Fibroblast of gingiva (primary cell): ENCODE measurements at places on chromosomes 7 and 10.

- peak; percentile 72 for DNase-seq
These were observed 15.7 kb upstream of the ITIH2 start for GRCh38 chr10:7687228-7687907.

DNA sequence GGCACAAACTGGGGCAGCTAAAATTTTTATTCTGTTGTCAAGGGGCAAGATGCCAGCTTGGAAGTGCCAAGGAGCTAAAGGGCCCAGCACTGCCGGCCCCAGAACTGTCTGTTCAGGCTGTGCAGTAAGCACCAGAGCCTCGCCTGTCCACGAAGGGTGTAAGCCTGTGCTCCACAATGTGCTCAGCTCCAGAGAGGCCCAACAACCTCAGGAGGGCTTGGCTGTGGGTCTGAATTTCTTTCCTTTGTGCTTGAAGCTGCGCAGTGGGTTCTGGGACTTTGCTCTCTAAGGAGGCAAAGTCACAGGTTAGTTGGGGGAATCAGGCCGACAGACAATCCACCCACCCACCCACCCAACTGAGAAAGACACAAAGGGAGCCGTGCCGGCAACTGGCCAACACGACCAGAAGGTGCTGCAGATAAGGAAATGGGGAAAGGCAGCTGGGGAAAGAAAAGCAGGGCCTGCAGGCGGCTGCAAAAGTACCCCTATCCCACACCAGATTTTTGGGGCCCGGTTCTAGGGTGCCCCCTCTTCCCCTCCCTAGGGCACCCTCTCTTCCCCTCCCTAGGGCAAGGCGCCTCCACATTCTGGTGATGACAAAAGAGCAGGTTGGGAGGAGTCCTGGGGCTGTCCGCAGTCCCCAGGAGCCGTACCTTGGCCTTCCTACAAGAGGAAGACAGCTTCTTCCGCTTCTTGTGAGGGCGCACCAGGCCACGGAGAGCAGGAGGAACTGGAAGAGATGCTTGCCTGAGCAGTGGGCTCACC is 7.7 kb downstream of the DDX56 start:
- no peak for DNase-seq

- peak; percentile 54 for DNase-seq
These were observed 117.7 kb downstream of the CCNY start for GRCh38 chr10:35453855-35454532.

- no peak for DNase-seq
These were observed 209.2 kb downstream of the SNX10 start for GRCh38 chr7:26500749-26501352.

- DNase-seq = no peak
These were observed 59.1 kb downstream of the JAZF1 start for GRCh38 chr7:28121496-28121895.

- no peak for DNase-seq
These were observed 129.7 kb downstream of the MARCHF5 start for GRCh38 chr10:92420546-92421275.

DNA sequence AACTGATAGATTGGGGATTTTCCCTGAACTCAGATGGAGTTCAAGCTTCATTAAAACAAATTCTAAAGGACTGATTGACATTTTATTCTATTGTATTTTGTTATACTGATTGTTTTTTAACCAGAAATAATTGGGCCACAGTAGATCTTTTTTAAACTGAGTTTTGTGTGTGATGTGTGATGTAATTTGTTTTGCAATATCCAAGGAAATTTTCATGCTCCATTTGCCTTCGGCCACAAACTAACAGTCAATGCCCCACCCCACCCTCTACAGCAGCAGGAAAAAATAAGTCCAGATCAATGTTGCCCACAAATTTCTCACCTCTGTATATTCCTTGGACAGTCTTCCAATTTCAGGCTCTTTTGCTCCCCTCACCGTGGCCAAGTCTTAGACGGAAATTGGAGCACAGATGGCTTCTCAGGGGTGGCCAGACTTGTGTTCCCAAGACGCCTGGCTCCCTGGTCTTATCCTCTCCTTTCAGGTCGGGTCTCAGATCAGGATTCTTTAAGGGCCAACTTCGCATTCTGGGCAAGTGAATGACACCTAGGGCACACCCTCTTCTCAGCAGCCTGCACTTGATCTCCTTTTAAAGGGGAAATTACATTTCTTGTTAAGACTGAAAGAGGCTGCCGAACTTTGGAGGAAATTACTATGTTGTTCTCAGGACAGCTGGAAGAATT is at the start of gene SVOPL:
Gene SVOPL (minus strand): TSS at position 506 of the 680 bp plus-strand sequence. CDS start 22,317 bp downstream, outside the sequence.
- no peak for DNase-seq

- no peak for DNase-seq
These were observed 69.5 kb upstream of the GDF10 start for GRCh38 chr10:47230482-47230881.

- DNase-seq = no peak
These were observed 76.4 kb downstream of the RELN start for GRCh38 chr7:103912891-103913605.

- no peak for DNase-seq
These were observed 173.9 kb upstream of the SLC25A13 start for GRCh38 chr7:96495751-96496216.

- no peak for DNase-seq
These were observed 346.3 kb upstream of the ADARB2 start for GRCh38 chr10:2083591-2083990.

GRCh38 chr10:32148864-32149251 is 92.6 kb upstream of the KIF5B start:
- DNase-seq = no peak

GRCh38 chr10:113897693-113898618 is 43.5 kb downstream of the NHLRC2 start:
- DNase-seq = no peak

DNA sequence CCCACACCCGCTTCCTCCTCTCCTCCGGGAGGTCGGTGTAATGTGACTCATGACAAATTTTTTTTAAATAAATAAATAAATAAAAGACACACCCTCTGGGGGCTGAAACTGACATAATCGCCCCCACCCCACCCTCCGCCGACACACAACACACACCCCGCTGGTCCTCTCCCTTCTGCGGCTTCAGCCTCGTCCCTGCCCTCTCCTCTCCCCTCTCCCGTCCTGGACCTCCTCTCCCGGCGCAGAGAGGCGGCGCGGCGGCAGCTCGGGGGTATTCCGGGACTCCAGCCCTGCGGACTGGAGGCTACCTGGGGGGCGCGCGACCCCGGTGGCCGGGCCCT is 686 bp downstream of the ABI1 start:
- DNase-seq = peak; percentile 71

DNA sequence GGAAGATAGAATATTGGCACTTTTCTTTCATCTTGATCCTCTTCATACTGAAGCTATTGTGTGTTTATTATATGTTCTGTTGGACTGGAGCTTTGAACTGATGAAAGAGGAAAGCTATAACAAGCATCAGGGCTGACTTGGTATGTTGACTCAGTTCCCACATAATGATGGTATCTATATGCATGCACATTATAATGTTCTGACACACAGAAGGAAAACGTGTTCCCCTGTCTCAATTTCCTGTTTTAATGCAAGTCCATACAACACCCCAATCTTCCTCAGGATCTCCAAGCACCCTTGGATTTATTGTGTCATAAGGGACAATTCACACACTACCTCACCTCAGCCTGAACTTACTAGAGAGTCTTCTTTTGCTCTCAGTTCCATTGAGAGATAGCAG is 8.3 kb upstream of the WASL start:
- no peak for DNase-seq

DNA sequence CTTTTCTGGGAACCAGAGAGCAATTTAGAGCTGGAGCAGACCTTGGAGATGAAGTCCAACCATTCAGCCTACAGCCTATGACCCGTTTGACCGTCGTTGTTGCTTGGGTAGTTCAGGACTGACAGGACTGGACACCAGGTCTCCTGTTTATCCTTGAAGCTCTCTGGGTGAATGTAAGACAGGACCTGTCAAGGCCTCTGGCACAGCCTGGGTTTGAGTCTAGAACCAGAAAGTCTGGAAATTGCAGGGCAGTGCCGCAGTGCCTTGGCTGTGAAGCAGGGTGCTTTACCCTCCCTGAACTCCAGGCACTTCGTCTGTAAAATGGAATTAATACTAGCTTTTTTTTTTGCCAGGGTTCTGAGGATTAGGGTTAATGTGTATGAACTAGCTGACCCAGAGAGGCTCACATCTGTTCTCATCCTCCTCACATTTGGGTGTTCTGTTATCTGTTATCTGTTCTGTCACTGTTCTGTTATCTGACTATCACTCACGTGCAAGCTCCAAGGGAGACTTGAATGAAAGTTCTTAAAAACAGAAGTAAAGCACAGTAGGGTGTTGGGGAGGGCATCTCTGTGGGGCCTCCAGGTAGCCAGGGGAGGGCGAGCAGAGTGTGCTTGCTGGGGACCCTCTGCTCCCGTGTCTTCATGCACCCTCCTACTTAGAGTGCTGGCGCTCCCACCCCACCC is 9.9 kb downstream of the BLVRA start:
- no peak for DNase-seq

DNA sequence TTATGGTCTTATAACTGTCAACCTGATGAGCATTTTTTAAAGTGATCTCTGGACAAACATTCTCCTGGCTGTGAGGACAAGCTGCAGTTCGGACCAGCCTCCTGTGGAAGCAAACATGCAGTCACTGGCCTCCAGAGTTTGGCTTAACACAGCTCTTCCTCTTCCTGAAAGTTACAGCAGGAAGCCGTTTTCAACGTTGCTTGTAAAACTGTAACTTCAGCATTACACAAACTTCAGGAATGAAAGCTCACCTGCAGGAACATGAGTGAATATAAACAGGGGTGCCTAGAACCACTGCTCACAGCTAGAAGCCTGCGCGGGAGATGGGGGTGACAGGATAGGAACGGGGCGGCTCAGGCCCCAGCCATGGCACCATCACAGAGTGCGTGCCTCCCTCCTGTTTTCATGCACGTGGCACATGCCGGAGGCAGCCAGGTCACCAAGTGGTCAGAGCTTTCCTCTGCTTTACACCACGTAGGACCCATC is 292.9 kb upstream of the PITRM1 start:
- no peak for DNase-seq

DNA sequence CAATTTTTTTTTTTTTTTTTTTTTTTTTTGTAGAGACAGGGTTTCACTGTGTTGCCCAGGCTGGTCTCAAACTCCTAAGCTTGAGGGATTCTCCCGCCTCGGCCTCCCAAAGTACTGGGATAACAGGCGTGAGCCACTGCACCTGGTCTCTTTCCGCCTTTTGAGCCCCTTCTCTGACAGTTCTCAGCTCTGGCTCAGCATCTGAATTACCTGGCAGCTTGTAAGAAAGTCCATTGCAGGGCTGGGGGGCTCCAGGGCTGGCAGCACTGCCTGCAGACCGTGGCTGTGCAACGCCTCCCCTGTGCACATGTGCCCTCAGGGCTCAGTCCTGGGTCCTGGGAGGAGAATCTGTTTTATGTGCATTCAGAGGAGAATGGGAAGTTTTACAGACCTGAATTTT is 37.6 kb downstream of the VWA2 start:
- DNase-seq = no peak

GRCh38 chr7:102046373-102047117 is 229.1 kb downstream of the CUX1 start:
- DNase-seq = no peak

- no peak for DNase-seq
These were observed 30.0 kb downstream of the ELFN1 start for GRCh38 chr7:1700086-1700485.

- DNase-seq = peak; percentile 73
These were observed 110.1 kb downstream of the SNX13 start for GRCh38 chr7:17830206-17830605.

GRCh38 chr7:50962281-50962883 is 179.7 kb upstream of the GRB10 start:
- no peak for DNase-seq

DNA sequence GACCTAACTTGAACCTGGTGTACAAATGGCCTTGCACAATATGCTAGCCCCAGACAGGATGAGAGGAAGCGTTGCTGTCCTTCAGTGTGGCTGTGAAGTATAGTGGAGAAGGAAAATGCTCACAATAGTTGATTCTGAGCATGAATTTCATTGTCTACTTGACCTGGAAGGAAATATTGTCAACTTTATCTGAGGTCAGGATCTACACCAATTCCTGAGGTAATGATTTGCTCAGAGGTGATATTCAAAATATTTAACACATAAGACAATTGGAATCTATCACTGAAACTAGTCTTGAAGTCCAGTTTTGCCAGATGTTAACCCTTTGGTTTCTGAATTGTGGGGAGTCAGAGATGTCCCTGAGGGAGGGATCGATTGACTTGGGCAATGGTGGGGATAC is 20.9 kb upstream of the ICA1 start:
- DNase-seq = no peak

DNA sequence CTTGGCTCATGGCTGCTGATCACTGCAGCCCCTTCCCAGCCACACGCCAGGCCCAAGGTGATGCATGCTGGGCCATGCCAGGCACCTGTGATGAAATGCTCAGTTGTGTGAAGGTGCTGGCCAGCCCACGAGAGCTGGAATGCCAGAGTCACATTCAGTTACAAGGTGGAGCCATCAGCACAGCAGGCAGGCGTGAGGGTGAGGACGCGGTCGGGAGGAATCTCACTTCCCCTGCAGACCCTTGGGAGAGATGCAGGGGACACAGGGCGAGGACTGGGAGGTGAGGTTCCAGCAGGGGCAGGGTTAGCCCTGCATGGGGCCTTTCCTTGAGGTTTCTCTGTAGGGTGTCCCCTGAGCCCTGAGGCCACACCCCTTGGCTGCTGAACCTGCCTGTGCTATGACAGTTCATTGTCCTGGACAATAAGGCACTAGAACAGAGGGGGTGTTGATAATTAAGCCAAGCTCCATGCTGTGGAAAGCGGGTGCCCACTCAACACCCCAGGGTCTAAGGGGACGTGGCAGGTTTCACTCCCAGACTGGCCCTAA is 82.4 kb downstream of the ADARB2 start:
- DNase-seq = no peak

DNA sequence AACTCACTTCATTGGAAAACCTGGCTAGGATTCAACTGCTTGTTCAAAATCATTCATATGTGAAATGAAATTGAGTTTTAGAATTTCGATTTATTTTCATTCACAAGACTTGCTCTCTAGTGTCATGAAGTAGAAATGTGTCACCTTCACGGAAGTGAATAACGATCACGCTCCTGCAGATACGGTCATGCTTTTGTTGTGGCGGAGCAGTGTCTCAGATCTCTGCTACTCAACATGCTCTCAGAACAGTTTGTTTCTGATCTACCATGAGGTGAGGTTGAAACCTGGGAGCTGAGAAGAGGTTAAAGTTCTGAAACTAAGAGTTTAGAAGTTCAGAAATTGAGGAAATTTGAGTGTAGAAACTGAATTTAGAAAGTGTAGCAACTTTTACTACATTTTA is 13.8 kb upstream of the PITRM1 start:
- no peak for DNase-seq

GRCh38 chr7:132511921-132512320 is 64.3 kb downstream of the PLXNA4 start:
- DNase-seq = no peak

GRCh38 chr7:115558161-115558560 is 472.4 kb downstream of the TFEC start:
- peak; percentile 84 for DNase-seq

DNA sequence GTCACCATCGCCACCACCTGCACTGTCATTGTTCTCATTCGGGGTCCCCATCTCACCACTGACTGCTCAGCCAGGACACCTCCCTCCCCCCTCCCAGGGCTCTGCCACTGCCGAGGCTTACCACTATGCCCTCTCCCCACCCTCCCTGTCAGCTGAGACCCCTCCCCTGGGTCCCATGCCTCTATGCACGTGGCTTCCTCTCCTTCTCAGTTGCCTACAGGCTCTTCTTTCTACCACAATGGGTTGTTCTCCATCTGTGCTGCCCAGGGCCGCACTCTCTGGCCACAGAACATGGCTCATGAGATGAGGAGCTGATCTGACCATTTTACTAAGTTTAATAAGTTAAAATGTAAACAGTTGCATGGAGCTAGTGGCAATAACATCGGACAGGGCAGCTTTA is 16.1 kb upstream of the EN2 start:
- DNase-seq = no peak
